Cardiac fibroblast (primary cell): ENCODE measurements at places on chromosomes 7 and 10.
A peak's percentile ranks its signal among the peaks of the same experiment; 100 is the strongest.

GRCh38 chr7:233249-234035 is 41.1 kb downstream of the FAM20C start:
- peak; percentile 52 for DNase-seq

DNA sequence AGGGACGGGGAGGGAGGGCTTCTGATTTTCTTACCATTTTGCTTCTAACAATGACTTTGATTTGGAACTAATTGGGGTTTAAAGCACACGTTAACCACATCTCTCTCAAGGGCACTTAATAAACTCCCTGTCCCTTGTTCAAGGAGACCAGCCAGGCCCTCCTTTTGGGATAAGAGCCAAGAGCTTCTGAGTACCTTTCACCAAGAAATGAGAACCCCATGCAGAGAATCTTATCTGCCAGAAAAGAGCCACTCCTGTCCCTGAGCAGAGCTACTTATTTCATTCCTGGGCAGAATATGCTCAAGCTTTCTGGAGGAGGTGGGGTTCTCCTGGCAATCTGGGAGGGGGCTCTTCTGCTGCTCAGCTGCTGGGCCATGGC is 574.6 kb downstream of the GALNT17 start:
- DNase-seq: no peak

GRCh38 chr7:17315974-17316373 is 17.5 kb downstream of the AHR start:
- no peak for DNase-seq

- peak; percentile 91 for DNase-seq
These were observed 116.2 kb downstream of the SH3PXD2A start for GRCh38 chr10:103739039-103739764.

DNA sequence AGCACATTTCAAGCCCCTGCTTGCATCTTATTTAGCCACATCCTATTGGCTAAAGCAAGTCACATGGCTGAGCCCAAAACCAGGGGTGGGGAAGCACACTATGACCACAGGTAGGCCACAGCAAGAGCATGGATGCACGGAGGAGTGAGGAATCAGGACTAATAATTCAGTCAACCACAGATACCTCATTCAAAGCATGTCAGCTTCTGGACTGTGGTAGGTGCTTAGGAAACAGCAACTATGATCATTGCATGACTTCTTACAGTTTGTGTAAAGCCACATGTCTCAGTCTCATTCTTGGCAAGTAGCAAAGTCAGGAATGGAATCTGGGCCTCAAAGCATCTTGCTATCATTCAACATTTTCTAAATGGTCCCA is 79.0 kb upstream of the EMX2 start:
- no peak for DNase-seq

- no peak for DNase-seq
These were observed 2.3 kb upstream of the ZSCAN25 start for GRCh38 chr7:99614495-99614894.

GRCh38 chr10:125866421-125867029 is 14.6 kb downstream of the DHX32 start:
- no peak for DNase-seq

DNA sequence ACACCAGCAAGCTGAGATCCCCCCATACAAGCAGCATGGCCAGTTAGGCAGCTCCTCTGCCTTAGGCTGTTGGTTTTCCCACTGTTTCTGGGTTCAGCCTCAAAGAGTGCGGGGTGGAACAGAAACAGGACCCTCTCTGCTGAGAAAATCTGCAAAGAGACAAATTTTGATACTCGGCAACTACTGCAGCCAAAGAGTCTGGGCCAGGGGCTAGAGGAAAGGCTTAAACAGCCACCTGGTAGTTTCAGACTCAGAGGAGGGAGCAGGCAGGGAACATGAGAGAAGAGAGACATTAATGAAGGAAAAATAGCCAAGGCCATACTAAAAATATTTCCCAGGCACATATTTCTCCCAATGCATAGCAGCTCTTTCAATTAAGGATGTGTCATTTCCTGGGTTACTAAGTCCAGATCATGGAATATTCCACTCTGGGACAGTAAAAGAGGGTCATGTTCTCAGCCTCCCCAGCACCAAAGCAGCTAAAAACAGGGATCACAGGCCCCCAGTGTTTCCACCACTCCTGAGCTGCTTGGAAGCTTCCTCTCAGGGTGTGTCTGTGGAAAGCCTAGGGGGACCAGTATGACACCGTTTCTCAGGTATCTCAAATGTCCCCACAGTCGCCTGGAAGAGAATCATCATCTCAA is 29.8 kb downstream of the PDLIM1 start:
- DNase-seq: peak; percentile 32

- no peak for DNase-seq
These were observed 109.3 kb upstream of the KMT2C start for GRCh38 chr7:152544971-152545619.

- no peak for DNase-seq
These were observed 117.2 kb upstream of the ADO start for GRCh38 chr10:62687230-62687748.

GRCh38 chr7:148394582-148394981 is 196.0 kb upstream of the C7orf33 start:
- no peak for DNase-seq

DNA sequence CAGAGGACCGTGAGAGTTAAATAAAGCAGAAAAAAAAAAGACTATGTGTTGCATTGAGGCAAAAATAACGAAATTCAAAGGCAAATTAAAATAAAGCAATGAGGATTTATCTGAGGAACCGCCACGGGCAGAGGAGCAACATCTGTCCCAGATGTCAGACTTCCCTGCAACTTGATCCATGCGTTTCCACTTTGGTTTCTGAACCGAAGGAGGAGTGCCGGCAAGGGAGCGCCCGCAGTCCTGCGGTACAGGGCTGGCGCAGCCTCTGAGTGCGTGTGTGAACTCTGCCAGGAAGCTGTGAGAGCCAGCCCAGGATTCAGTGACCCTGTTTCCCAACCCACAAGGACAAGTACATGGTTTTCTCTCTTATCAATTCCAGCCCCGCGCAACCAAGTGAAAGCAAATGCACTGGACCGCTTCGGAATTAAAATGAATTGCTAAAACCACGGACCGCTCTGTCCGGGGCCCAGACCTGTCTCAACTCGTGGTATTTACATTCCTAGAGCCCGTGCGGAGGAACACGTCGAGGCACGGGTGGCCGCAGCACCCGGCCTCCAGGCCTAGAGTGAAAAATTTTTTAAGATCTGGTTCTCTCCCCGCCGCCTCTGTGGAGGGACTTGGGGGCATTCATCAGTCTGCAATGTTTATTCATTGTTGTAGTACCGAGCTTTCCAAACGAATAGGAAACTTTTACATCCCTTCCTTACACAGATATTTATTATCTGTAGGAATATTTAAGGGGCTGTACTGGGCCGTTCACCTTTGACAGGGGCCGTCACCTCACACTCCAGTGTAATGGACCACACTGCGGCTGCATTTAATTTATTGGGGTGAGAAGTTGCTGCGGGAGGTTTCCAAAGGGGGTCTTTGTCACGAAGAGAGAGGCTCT is 291.5 kb upstream of the NFE2L3 start:
- no peak for DNase-seq

DNA sequence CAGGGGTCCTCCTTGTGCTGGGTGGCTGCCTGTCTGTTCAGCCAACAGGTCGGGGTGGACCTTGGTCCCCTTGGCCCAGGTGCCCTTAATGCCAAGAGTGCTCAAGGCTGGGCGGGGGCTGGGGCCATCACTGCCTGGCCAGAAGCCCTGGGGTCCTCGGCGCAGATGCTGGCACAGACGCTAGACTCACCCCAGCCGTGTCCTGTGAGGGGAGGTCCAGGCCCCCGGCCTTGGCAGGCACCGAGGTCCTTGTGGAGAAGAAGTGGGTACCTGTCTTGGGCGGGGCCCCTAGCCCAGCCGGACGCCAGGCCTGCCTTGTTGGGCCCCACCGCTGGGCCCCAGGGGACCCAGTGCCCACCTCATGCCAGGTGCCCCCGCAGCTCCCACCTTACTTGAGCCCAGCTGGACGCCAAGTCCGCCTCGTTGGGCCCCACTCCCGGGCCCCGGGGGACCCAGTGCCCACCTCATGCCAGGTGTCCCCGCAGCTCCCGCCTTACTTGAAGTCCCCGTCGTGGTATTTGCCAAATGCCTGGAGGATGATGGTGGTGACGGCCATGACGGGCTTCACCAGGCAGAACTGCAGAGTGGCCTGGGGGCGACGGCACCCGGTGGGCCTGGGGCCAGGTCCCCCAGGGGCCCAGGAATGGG is 6.5 kb downstream of the TMEM184A start:
- DNase-seq: no peak

DNA sequence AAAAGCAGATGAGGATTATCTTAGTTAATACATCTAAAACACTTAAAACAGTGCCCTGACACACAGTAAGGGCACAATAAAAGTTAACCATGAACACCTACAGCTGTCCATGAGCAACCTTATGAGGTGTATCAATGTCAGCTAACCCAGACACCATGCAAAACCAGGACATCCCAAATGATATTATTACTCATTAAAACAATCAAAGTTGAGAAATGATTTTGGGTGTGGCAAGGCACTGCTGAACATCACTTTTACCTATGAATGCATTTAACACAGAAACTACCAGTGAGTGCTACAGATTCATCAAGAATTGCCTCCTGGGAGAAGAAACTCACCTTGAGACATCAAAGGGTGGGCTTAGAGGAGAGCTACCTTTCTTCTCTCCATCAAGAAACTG is 18.3 kb downstream of the IRF5 start:
- DNase-seq: no peak

DNA sequence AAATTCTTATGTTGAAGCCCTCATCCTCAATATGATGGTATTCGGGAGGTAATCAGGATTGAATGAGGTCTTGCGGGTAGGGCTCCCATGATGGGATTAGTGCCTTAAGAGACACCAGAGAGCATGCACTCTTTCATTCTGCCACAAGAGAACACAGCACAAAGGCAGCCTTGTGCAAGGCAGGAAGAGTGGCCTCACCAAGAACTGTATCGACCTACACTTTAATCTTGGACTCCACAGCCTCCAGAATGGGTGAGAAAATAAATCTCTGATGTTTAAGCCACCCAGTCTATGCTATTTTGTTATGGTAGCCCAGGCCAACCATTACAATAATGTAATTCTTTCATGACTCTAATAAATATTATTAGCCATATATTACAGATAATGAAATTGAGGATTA is 8.4 kb downstream of the SEM1 start:
- DNase-seq: no peak

GRCh38 chr10:26457088-26457487 is 18.9 kb downstream of the APBB1IP start:
- DNase-seq: no peak

DNA sequence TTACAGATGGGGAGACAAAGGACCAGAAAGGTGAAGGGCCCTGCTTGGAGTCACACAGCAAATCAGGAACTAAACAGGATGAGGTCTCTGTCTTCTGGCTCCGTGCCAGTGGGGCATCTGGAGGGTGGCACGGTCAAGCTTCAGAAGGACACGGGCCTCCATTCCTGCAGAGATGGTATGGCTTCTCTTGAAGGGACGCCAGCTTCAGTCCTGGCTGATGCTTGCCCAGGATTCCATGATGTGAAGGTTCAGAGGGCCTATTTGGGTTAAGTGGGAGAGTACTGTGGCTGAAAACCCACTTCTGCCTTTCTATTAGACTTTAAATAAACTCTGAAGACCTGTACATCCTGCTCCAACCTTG is 6.1 kb downstream of the RAMP3 start:
- DNase-seq: no peak

DNA sequence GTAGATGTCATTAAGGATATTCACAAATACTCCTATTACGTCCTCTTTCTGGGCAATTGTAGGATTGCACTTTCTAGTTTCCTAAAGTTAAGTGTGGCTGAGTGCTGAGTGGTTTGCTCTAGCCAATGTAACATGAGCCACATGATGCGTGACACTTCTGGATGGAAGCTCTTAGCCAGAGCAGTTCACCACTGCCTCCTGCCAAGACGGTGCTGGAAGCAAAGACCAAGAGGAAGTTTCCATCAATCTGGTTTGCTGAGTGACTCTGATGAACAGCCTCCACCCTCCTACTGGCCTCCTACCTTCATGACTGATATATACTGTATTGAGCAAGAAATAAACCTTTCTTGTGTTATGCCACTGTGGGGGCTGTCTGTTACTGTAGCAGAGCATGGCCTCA is 318.1 kb downstream of the KCNMA1 start:
- peak; percentile 16 for DNase-seq

GRCh38 chr7:128869138-128869943 is 6.7 kb downstream of the ATP6V1F start:
- DNase-seq: peak; percentile 42

DNA sequence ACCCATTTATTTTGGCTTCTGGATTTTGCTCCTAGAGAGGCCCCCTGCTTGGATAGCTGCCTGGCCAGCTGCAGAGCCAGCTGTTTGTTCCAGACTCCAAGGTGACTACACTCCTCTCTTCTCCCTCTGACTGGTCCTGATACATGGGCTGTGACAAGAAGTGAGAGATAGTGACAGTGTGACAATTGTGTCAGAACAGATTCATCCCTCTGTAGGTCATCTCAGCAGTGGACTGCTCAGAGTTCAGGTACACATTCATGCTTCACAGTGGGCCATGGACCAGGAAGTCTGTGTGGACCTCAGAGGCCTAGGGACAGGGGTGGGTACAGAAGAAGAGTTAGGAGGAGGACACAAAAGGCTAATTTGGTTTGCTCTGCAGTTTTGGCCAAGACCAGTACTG is 188.2 kb upstream of the MKLN1 start:
- no peak for DNase-seq

GRCh38 chr7:70512761-70513160 is 619.2 kb upstream of the GALNT17 start:
- no peak for DNase-seq

- DNase-seq: no peak
These were observed 46.3 kb upstream of the ZNF800 start for GRCh38 chr7:127438836-127439235.

DNA sequence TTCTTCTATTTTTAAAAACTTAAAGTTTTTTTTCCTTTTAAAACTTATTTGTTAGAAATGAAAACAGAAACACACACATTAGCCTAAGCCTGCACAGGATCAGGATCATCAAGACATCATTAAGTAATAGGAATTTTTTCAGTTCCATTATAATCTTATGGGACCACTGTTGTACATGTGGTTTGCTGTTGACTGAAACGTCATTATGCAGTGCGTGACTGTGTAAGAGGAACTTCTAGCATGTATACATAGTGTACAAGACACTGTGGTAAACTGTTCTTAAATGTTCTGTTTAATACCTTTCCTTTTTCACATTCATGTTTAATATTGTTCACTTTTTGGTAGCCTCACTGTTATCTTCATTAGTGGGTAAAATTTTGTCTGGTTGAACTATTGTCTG is 12.1 kb downstream of the ENTPD7 start:
- DNase-seq: no peak

DNA sequence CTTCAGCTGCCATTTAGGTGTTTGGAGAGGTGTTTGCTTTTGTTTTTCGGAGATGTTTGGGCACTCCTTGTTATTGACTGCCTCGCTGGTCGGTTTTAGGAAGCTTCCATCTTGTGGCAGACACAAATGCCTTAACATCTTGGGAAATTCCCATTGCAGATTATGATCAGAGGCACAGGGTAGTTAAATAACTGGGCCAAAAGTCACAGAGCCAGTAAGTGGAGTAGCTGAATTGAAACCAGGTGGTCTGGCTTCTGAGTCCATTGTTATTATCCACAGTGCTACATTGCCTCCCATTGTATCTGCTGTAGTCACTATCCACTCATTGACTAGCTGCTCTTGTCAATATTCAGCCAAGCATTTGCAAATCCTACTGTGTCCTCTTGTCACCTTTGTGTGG is 138.2 kb upstream of the PLPP4 start:
- DNase-seq: no peak
